ENCODE measurements at places on chromosomes 5 and 9. TPM values are rescaled to one million over a fixed set of nuclear protein-coding genes. Genes with fewer than 3 reads are reported as not detected.

Gene PLAC8L1
- total RNA-seq, result 0.27 TPM

DNA sequence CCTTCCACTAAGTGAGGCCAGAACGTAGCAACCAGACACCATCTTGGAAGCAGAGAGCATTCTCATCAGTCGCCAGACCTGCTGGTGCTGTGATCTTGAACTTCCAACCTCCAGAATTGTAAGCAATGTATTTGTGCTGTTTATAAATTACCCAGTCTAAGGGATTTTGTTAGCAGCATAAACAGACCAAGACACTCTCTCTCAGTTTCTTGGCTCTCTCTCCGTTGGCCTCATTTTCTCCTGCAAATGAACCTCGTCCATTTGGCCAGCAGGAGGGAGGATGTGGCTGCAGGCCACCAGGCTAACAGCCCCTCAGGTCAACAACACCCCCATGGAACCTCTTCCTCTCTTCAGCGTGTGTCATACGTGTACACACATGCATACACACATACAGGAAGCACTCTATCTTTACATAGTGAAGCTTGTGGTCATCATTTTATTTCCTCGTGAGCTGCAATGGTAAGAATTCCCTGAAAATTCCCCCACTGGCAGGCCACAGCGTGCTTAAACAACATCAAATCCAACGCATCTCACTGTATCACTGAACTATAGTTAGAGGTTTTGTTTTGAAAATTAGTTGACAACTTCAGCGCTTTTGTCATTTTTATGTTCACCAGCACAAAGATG, 62.8 kb upstream of the PPP1R26 start:
- no peak for DNase-seq
- H3K4me3 ChIP-seq, result no peak overlapping the region
- H3K36me3 ChIP-seq, result no peaks in the 10 kb centered on the region
- no peak overlapping the region for H3K27ac ChIP-seq
- H3K27me3 ChIP-seq, result no peaks in the 10 kb centered on the region

Gene CA9
- total RNA-seq, result 0.73 TPM

Gene PDCD1LG2
- total RNA-seq, result not detected

- peaks cover 2% of the 10 kb centered on the region for H3K36me3 ChIP-seq
- DNase-seq, result no peak
- no peak overlapping the region for H3K27ac ChIP-seq
- H3K4me1 ChIP-seq, result no peaks in the 10 kb centered on the region
- H3K4me3 ChIP-seq, result no peak overlapping the region
Observed at GRCh38 chr5:134584662-134585061, 48.0 kb downstream of the SAR1B start.

GRCh38 chr9:128323212-128323730, 632 bp downstream of the COQ4 start:
- H3K4me3 ChIP-seq, result peak overlapping the region; percentile 67
- peaks cover 68% of the 10 kb centered on the region for H3K36me3 ChIP-seq
- DNase-seq, result no peak
- peak overlapping the region; percentile 94 for H3K27ac ChIP-seq
- peaks cover 19% of the 10 kb centered on the region for H3K4me1 ChIP-seq
- H3K27me3 ChIP-seq, result no peaks in the 10 kb centered on the region

- no peaks in the 10 kb centered on the region for H3K4me1 ChIP-seq
- H3K36me3 ChIP-seq, result no peaks in the 10 kb centered on the region
- no peak for DNase-seq
Observed at GRCh38 chr9:15525958-15526357, 15.2 kb upstream of the PSIP1 start.

DNA sequence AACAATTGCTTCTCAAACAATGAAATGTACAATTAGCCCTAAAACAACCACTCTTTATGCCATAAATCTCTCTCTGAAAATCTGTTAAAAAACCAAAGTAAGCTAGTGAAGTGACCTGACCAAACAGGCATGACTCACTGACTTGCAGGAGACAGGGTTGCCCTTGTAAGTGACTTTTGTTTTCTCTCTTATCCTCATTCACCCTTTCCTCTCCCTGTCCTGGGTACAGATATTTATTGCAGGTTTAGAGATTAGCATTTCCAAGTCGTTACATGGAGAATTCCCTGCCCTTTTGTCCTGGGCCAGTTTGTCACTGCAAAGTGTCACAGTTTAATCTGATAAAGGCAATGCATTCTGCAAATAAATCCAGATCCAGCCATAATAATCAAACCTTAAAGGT, 484.2 kb downstream of the IRX1 start:
- H3K27ac ChIP-seq, result no peak overlapping the region
- no peaks in the 10 kb centered on the region for H3K36me3 ChIP-seq
- DNase-seq, result no peak

Gene VLDLR
- total RNA-seq, result 0.58 TPM

- no peaks in the 10 kb centered on the region for H3K4me1 ChIP-seq
- H3K4me3 ChIP-seq, result no peak overlapping the region
- no peaks in the 10 kb centered on the region for H3K36me3 ChIP-seq
- no peak overlapping the region for H3K27ac ChIP-seq
- DNase-seq, result no peak
- H3K27me3 ChIP-seq, result peaks cover 47% of the 10 kb centered on the region
Observed at GRCh38 chr5:73154208-73155006, 18.6 kb upstream of the TMEM174 start.

GRCh38 chr9:107925749-107926297, 436.3 kb upstream of the KLF4 start:
- DNase-seq, result no peak
- H3K27ac ChIP-seq, result no peak overlapping the region
- no peaks in the 10 kb centered on the region for H3K27me3 ChIP-seq
- no peak overlapping the region for H3K4me3 ChIP-seq
- no peaks in the 10 kb centered on the region for H3K36me3 ChIP-seq

GRCh38 chr5:68406767-68407241, 191.2 kb downstream of the PIK3R1 start:
- no peaks in the 10 kb centered on the region for H3K27me3 ChIP-seq
- H3K36me3 ChIP-seq, result no peaks in the 10 kb centered on the region
- no peak overlapping the region for H3K4me3 ChIP-seq
- peak overlapping the region; percentile 42 for H3K27ac ChIP-seq
- DNase-seq, result peak; percentile 24
- H3K4me1 ChIP-seq, result peaks cover 49% of the 10 kb centered on the region

DNA sequence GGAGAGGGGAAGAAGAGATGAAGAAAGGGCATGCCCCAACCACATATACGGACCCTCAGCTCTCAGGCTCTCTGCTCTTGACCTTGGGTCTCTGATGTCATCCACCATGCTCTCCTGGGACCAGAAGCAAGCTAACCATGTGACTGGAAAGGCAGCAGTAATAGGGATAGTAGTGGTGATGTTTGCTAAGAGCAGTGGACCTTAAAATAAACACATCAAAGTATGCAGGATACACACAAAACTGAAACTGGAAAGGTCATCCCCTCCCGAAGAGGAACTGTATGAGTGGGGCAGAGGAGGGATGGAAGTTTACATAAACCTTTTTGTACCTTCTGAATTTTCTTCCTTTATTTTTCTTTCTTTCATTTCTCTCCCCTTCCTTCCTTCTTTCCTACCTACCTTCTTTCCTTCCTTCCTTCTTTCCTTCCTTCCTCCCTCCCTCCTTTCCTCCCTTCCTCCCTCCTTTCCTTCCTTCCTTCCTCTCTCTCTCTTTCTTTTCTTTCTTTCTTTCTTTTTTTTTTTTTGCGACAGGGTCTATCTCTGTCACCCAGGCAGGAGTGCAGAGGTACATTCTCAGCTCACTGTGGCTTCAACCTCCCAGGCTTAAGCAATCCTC, 8.1 kb upstream of the PTPN3 start:
- H3K27ac ChIP-seq, result no peak overlapping the region
- H3K27me3 ChIP-seq, result peaks cover 5% of the 10 kb centered on the region
- DNase-seq, result no peak

GRCh38 chr9:104304925-104305324, 199.1 kb upstream of the OR13F1 start:
- no peak overlapping the region for H3K27ac ChIP-seq
- DNase-seq, result no peak
- H3K4me3 ChIP-seq, result no peak overlapping the region
- no peaks in the 10 kb centered on the region for H3K27me3 ChIP-seq

Gene PRR16
- 4.9 TPM for total RNA-seq

DNA sequence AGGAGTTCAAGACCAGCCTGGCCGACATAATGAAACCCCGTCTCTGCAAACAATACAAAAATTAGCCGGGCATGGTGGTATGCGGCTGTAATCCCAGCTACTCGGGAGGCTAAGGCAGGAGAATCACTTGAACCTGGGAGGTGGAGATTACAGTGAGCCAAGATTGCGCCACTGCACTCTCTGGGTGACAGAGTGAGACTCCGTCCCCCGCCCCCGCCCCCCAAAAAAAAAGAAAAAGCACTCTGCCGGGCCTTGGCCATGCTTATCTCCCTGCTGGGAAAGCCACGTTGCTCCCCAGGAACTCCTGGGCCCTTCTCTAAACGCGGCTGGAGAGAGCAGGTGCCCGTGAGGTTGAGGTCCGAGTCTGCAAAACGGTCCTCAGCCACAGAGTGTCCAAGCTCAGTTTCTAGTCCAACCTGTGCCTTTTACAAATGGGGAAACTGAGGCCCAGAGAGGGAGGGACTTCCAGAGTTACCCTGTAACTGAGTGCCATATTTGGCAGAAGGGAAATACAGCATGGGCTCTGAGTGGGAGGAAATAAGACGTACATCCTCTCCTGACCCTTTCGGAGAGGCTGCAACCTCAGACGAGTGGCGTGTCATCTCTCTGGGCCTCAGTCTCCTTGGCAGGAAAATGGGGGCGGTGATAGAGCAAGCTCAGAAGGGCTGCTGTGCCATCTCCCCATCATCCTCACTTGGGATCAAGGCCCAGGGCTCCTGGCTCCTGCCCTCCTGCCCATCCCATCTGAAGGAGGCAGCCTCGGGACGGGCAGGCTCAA, 6.6 kb upstream of the PHYHD1 start:
- no peak overlapping the region for H3K27ac ChIP-seq
- no peak overlapping the region for H3K4me3 ChIP-seq
- peaks cover 45% of the 10 kb centered on the region for H3K4me1 ChIP-seq

Measured in K562 (cell line).